ENCODE measurements at places on chromosomes 6 and 20.

DNA sequence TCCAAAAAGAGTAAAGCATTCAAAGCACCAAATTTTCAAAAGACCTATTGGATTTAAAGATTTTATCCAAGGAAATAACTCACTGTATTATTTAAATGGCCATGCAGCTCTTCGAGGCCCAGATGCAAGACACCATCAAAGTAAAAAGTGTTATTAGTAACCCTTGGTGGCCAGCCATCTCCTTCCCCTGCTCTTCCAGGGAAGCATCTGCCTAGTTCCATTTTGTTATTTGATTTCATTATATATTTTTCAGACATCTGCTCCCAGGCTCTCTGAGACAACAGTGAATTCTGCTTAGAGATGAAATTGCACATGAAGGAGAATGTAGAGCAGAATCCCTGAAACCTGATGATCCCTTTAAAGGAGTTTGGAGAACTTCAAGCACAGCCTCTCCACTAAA lies 252.3 kb upstream of the TBX18 start:
- no peak for DNase-seq

GRCh38 chr6:19571176-19571575 lies 266.0 kb upstream of the ID4 start:
- no peak for DNase-seq

GRCh38 chr20:10972219-10972860 lies 298.5 kb upstream of the JAG1 start:
- DNase-seq: no peak

GRCh38 chr20:43558412-43559146 lies at the start of gene SGK2:
TSS of gene SGK2 (plus strand) at chr20:43559027. CDS start at chr20:43566496, 7,469 bp downstream.
- DNase-seq: peak; percentile 13

DNA sequence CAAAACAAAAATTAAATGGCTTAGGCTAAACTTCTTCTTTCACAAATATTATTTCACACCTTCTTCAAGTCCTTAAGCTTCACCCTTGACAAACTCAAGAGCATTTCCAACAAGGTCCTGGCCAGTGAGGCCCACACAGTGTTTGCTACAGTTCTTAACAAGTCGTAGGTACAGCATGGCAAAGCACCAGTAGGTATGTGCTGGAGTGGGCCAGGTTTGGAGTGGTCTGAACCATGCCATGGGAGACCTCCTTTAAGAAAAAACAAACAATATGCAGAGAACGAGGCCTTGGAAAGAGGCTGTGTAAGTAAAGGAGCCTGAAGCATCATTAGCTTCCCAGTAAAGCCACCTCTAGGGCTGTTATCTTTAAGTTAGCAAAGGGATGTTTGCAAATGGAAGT lies 154.3 kb upstream of the SNX9 start:
- DNase-seq: no peak

DNA sequence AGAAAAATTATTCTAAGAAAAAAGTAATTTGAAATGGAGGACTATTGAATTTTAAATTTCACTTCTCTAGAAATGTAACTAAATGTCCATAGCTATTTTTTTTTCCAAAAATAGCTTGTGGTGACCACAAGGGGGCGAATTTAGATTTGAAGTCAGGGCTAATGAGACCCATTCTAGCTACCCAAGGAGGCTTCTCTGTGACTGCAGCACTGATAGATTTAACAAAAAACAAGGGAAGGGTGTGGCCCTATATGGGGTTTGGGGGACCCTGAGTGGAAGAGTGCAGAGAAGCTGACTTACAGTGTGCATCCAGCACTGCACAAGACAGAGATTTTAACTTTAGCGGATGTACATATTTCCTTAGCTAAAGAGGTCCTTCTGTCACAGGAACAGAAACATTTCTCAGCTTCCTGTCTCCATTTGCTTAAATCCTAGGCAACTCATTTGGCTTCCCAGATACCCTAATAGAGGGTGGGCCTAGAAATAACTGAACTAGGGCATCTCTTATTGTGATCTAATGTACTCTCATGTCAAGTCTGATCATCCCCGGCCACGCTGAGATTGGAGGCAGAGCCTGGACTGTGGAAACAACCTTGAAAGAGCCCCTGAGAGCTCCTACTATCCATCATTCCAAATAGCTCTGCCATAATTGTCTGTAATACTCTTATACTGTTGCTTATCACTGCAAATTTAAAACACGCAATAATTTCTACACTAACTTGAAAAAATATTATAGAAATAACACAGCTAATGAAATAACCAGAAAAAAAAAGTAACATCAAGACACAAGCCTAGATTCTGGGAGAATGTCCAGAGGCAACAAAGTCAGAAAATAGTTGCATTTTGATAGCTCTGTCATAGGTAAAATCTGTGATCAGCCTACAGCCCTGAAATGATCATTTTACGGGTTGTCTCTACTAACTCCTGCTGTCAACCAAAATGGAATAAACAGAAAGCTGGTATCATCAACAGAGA lies 93.6 kb downstream of the SNAP91 start:
- DNase-seq: peak; percentile 43

- DNase-seq: no peak
Observed at GRCh38 chr6:142857796-142858555, 87.0 kb downstream of the HIVEP2 start.

DNA sequence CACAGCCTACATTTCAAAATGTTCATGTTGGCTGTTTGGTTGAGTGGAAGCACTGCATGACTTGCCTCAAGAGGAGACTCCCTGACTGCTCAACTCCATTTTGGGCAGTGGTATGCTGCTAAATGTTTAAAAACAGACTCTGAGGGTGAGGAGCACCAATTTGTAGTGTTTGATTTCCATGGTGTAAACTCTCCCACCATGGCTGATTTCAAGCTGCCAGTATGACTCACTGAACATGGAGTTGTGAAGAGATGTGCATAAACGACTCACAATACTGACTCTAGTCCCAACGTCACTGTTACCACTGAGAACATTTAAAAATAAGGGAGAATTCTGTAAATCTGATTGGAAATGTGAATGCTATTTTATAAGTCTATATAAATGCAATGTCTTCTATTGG lies 70.4 kb downstream of the BACH2 start:
- peak; percentile 53 for DNase-seq

DNA sequence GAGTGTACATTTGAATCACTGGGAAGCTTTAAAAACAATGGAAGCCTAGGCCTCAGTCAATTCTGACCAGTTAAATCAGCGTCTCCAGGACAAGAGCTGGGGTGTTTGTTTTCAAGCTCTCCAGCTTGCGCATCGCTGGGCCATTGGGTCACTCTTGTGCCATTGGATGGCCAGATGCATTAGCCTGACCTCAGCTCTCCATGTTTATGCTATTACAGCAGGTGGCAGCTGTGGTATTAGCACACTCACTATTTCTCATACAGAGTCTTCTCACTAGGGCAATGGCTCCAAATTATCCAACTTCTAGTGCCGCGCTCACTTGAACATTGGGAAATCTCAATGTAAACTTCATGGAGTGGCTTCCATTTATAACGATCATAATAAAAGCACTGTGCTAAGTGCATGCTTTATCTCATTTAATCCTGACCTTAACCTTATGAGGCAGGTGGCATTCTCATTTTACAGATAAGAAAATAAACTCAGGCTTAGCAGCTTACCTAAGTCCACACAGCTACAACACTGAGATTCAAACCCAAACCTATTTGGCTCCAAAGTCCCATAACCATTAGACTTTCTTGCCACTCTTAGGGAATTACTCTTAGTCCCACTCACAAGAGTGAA lies 108.8 kb downstream of the PPP1R14C start:
- no peak for DNase-seq

GRCh38 chr6:31711233-31711632 lies 3.9 kb upstream of the LY6G6D start:
- no peak for DNase-seq

DNA sequence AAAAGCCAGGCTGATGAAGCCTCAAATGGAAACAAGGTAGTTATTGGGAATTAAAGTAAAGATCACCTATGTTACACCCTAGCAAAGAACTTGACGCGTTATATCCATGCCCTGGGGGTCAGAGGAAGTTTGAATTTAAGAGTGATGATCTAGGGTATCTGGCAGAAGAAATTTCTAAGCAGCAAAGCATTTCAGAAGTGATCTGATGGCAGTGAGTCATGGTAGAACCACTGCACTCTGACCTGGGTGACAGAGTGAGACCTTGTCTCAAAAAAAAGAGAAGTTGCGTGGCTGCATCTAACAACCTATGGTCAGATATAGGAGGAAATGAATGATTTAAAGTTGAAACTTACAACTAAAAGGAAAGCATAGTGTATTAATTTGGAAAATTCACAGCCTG lies 45.2 kb downstream of the SCP2D1 start:
- no peak for DNase-seq

- DNase-seq: no peak
Observed at GRCh38 chr6:55277646-55278045, 49.6 kb upstream of the GFRAL start.

DNA sequence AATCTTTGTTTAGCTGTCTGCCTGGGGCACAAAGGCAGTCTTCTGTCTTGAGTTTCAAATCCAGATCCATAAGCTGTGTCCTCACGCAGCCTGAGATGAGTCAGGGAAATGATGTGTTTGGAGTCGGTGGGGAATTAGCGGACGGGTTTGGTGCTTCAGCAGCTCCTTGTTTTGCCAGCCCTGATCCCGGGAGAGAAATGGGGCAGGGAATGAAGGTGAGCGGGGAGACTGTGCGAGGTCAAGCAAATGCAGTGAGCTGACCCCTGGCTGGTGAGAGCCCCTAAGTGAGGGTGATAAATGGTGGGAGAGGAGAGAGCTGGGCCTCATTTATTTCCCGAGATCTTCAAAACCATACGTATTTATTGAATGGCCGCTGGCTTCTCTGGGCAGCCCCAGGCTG lies 21.6 kb downstream of the DUSP22 start:
- no peak for DNase-seq

DNA sequence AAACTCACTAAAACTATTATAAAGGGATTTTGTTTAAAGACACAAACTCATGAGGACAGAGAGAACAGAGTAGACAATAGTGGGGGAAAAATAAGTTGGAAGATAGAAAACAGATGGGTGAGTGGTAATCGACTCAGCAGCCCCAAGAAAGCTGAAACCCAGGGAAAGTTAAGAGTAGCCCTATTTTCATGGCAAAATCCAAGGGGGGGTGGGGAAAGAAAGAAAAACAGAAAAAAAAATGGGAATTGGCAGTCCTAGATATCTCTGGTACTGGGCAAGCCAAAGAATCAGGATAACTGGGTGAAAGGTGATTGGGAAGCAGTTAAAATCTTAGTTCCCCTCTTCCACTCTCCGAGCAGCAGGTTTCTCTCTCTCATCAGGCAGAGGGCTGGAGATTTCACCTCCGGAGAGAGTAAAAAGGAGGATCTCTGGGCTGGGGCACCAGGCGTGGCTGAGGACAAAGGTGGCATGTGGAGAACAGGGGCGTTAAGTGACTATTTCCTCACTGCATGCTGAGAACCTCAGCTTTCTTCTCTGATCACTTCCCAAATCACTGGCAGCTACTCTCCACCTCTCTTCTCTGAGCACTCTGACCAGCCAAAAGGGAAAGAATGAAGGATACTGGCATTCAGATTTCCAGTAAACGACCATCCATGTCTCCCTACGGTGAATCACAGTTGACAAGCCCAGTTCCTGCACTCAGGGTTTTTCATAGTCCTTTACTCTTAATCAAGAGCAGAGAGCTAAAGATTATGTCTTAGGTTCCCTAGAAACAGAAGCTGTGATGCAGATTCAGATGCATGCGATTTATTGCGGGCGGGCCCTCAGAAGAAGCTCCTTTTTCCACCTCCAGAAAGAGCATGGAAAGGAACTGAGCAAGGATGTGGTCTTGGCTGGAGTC lies 7.3 kb upstream of the RNF24 start:
- peak; percentile 69 for DNase-seq

All from fibroblast of the aortic adventitia (primary cell).